ENCODE measurements at places on chromosomes 5 and 9. TPM values are rescaled to one million over a fixed set of nuclear protein-coding genes. Genes with fewer than 3 reads are reported as not detected.

CEL gene
- total RNA-seq: 0.10 TPM

GRAMD2B gene
- 38.3 TPM for total RNA-seq

NUTM2F gene
- not detected for total RNA-seq

CRHBP gene
- not detected for total RNA-seq

CTSL gene
- total RNA-seq: 227 TPM

LOX gene
- total RNA-seq: 60.5 TPM

ADAMTSL1 gene
- total RNA-seq: not detected

PHF24 gene
- total RNA-seq: 0.07 TPM

C9 gene
- not detected for total RNA-seq

CCL28 gene
- 4.8 TPM for total RNA-seq

ZFP37 gene
- not detected for total RNA-seq

OTP gene
- not detected for total RNA-seq

ABO gene
- 19.1 TPM for total RNA-seq

PCDHGA4 gene
- total RNA-seq: not detected

SLCO4C1 gene
- 4.1 TPM for total RNA-seq

PRR16 gene
- 4.5 TPM for total RNA-seq

AIF1L gene
- total RNA-seq: 17.7 TPM

NME5 gene
- total RNA-seq: not detected

SPAG8 gene
- total RNA-seq: 0.24 TPM

POC5 gene
- total RNA-seq: 6.5 TPM

WDR5 gene
- total RNA-seq: 24.9 TPM

APBB3 gene
- total RNA-seq: 7.2 TPM

ELP1 gene
- total RNA-seq: 17.7 TPM

NSG2 gene
- 6.5 TPM for total RNA-seq

IL3 gene
- total RNA-seq: not detected

ALDH1A1 gene
- 936 TPM for total RNA-seq

SPINK5 gene
- 0.95 TPM for total RNA-seq

PCDHB10 gene
- total RNA-seq: 1.2 TPM

PTGS1 gene
- 7.6 TPM for total RNA-seq

GPSM1 gene
- total RNA-seq: 23.5 TPM

GRM6 gene
- not detected for total RNA-seq

SLC6A3 gene
- not detected for total RNA-seq

ANKDD1B gene
- 3.6 TPM for total RNA-seq

GRIA1 gene
- not detected for total RNA-seq

FOXD4L4 gene
- not detected for total RNA-seq

PDCD1LG2 gene
- total RNA-seq: not detected

PCSK1 gene
- not detected for total RNA-seq

IL17B gene
- not detected for total RNA-seq

LRRC26 gene
- 3.0 TPM for total RNA-seq

SPINK4 gene
- not detected for total RNA-seq

DMRT3 gene
- total RNA-seq: not detected

GPX3 gene
- total RNA-seq: 92.6 TPM

SV2C gene
- total RNA-seq: not detected

SLC22A5 gene
- total RNA-seq: 19.7 TPM

PCDHB12 gene
- not detected for total RNA-seq

PCDHGA5 gene
- total RNA-seq: 0.24 TPM

FYB1 gene
- not detected for total RNA-seq

FOXD4L5 gene
- not detected for total RNA-seq

CDC25C gene
- 13.4 TPM for total RNA-seq

LCN1 gene
- total RNA-seq: not detected

Data from Caki2 (cell line).